Fibroblast of mammary gland (primary cell): ENCODE measurements at places on chromosomes 4 and X.

DNA sequence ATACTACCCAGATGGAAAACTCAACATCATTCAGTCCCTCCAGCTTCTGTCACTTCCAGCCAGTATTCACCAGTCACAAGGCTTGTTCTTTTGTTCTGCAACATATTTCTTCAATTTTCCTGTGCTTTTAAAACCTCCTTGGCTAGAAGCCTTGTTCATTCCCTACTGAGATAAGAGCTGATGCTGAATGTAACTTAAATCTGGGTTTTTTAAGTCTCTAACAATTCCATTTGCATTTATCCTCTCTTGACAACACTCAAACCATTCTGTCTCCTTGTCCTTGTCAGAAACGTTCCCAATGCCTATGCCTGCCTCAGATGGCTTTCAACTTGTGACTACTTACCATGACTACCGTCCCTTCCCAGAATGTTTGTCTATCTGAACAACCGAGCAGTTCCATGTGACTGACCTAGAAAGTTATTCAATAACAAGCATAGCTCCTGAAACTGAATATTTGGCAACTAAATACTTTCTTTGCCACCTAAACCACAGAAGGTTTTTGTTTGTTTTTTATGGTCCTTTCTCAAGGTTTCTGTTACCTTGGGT lies 682.9 kb upstream of the GALNTL6 start:
- no peak for DNase-seq

DNA sequence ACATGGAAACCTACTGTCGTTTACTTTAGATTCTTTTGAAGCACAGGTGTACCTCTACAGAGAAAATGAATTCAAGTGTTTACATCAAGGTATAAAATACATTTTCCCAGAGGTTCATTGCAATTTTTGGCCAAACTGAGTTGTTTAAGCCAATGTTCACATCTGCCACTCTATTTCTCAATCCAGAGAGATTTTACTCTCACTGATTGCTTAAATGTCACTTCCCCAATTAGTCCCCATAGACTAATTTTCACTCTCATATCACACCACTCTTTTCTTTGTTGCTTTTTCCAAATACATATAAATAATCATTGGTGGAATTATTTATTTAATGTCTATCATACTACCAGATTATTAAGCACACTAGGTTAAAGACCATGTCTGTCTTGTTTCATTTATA lies 271.8 kb downstream of the PPP3CA start:
- DNase-seq: no peak

DNA sequence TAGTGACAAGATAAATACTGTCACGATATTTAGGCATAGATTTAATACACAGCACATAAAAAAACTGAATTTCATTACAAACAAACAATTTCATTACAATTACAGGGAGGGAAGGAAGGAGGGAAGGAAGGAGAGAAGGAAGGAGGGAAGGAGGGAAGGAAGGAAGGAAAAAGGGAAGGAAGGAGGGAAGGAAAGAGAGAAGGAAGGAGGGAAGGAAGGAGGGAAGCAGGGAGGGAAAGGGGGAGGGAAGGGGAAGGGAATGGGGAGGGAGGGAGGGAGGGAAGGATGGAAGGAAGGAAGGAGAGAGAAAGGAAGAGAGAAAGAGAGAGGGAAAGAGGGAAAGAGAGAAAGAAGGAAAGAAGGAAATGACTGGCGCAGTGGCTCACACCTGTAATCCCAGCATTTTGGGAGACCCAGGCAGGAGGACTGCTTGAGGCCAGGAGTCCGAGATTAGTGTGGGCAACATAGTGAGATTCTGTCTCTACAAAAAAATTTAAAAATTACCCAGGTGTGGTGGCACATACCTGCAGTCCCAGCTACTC lies 64.6 kb downstream of the FBXW7 start:
- no peak for DNase-seq

- DNase-seq: no peak
These were observed 20.4 kb upstream of the SCD5 start for GRCh38 chr4:82818664-82819662.

DNA sequence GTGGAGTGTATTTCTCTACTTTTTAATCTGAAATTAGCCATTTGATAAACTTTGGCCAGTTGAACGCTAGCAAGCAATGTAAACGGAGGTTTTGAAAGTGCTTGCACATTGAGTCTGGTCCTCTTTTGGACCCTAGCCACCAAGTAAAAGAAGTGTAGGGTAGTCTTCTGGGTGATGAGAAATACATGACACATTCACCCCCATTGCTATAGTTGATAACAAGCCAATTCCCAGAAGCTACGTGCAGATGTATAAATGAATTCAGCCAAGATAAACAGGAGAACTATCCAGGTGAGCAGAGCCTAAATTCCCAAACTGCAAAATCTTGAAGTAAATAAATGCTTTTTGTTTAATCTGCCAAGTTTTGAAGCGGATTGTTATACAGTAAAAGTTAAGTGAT lies 965.4 kb upstream of the GRIA3 start:
- no peak for DNase-seq

GRCh38 chr4:147578051-147578476 lies 39.1 kb upstream of the TMEM184C start:
- DNase-seq: peak; percentile 91

- DNase-seq: no peak
These were observed 121.2 kb upstream of the MID1 start for GRCh38 chrX:10741550-10741949.

- DNase-seq: peak; percentile 87
These were observed 46.3 kb downstream of the RASSF6 start for GRCh38 chr4:73573794-73574528.

DNA sequence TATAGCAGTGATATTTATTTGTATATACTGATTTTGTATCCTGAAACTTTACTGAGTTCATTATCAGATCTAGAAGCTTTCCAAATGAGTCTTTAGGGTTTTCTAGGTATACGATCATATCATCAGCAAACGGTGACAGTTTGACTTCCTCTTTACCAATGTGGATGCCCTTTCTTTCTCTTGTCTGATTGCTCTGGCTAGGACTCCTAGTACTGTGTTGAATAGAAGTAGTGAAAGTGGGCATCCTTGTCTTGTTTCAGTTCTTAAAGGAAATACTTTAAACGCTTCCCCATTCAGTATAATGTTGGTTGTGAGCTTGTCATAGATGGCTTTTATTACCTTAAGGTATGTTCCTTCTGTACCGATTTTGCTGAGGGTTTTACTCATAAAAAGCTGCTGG lies 37.5 kb downstream of the CBR4 start:
- no peak for DNase-seq

- DNase-seq: no peak
These were observed 97.3 kb downstream of the GEMIN8 start for GRCh38 chrX:13932416-13932815.

DNA sequence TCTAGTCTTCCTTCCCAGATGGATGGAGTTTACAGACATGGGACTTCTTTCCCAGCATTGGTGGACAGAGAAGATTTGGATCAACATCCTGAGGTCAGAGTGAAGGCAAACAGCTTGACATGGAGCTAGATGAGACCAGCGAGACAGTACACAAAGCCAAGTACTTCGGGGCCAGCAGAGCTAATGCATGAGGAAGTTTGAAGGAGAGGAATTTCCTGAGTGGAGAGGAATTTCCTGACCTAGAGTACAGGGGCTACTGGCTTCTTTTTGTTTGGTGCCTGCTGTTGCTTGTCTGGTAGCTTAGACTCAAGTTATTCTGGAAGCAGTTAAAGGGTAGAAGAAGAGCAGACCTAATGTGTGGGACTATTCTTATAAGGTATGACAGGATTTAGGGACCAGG lies 69.1 kb upstream of the EOLA2 start:
- DNase-seq: no peak

- DNase-seq: no peak
These were observed 29.2 kb upstream of the TRIM2 start for GRCh38 chr4:153174821-153175567.

GRCh38 chrX:56281789-56282188 lies 49.6 kb downstream of the KLF8 start:
- peak; percentile 23 for DNase-seq

DNA sequence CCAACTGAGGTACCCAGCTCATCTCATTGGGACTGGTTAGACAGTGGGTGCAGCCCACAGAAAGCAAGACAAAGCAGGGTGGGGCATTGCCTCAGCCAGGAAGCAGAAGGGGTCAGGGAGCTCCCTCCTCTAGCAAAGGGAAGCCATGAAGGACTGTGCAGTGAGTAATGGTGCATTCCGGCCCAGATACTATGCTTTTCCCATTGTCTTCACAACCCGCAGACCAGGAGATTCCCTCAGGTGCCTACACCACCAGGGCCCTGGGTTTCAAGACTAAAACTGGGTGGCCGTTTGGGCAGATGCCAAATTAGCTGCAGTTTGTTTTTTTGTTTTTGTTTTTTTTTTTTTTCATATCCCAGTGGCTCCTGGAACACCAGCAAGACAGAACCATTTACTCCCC lies 235.3 kb downstream of the TACR3 start:
- no peak for DNase-seq

DNA sequence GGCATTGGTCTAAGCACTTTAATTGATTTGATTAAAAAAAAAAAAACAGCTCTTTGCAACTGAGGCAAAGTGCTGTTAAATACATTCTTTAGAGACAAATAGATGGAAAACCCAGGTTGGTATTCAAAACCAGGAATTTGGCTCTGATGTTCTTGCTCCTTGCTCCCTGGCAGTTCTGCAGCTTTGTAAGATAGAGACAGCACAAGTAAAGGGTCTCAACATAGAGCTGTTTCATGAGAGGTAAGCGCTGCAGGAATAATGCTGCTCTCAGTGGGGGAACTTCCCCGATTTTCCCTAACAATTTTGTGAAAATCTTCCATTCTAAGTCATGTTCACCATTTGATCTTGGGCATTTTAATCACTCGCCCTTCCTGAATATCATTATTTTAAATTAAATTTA lies 479.5 kb upstream of the HS3ST1 start:
- DNase-seq: no peak

DNA sequence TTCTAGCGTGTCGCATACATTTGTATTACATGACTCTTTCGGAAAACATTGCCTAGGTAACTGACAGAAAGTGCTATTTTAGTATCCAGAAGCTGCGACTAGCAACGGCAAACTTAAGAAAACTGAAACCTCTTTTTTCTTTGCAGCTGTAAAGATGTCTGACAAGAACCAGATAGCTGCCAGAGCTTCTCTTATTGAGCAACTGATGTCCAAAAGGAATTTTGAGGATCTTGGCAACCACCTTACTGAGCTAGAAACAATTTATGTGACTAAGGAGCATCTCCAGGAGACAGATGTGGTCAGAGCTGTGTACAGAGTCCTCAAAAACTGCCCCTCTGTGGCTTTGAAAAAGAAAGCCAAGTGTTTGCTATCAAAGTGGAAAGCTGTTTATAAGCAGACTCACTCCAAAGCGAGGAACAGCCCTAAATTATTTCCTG lies 9.4 kb downstream of the TCEANC start:
- peak; percentile 94 for DNase-seq

DNA sequence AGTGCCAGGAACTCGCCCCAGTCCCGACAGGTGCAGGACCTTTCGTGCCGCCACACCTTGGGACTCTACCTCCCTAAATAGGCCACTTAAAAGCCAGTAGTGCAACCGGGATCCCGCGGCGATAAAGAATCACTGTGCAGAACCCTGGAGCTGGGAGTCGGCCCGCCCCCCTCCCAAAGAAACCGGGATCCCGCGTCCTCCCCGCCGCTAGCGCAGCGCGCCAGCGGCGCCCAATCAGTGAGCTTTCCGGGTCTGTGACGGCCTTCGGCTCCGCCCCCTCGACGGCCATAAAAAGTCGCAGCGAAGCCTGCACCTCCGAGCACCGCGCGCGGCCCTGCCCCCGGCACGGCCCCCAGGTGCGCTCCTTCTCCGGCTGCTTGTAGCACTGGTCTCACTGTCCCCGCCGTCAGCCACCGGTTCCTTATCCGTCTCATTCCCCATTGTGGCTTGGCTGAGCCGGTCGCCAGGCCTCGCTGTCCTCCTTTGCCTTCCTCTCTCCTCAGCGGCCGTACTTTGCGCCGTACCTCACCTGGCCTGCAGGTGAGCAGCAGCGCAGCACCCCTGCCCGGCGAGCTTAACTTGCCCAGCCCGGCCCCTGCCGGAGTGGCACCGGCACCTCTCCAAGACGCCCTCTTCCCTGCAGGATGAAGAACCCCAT lies at the start of gene LRAT:
LRAT (plus strand) TSS at position 318 of the 658 bp plus-strand sequence; CDS start at position 645, 327 bp downstream.
- DNase-seq: peak; percentile 8

DNA sequence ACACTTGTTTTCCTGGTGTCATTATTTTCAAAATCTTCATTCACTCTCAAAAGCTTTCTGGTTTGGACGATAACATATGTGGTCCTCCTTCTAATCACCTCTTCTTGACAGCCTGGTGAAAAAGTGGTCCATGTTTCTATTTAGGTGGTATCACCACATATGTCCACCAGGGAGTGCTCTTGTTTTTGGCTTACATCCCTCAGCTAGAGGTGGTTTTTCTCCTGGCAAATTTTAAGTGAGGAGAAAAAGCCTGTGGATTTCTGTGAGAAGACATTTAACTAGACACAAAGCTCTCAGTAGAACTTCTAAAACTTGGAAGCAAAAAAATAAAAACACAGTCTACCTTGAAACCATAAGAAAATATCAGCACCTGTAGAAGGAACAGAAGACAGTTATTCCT lies 58.0 kb upstream of the FRMPD4 start:
- DNase-seq: peak; percentile 54

- no peak for DNase-seq
These were observed 133.5 kb downstream of the BTC start for GRCh38 chr4:74660866-74661265.

- DNase-seq: no peak
These were observed 298.3 kb downstream of the TRIML1 start for GRCh38 chr4:188437535-188437934.

DNA sequence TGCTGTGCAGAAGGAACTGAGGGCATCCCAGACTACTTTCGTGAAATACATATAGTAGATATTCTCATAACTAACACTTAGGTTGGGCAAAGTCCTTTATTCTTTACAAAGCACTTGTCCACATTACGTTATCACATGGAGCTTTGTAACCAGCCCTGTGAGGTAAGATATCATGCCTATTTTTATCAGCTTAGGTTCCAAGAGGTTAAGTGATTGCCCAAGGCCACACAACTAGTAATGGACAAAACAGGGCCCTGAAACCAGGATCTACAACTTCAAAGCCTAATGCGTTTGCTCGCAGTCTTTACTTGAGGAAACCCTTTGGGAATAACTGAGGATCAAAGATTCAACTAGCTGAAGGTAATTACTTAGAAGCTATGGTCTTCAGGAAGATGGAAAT lies 261.5 kb downstream of the GPC3 start:
- no peak for DNase-seq

GRCh38 chrX:71244359-71245128 lies 9.4 kb downstream of the ZMYM3 start:
- DNase-seq: no peak
